ENCODE measurements at places on chromosomes 4 and X. TPM values are rescaled to one million over a fixed set of nuclear protein-coding genes. Genes with fewer than 3 reads are reported as not detected.

XK gene
- 1.3 TPM for total RNA-seq

CENPI gene
- 0.66 TPM for total RNA-seq

RIBC1 gene
- 2.5 TPM for total RNA-seq

MAGED1 gene
- total RNA-seq = 104 TPM

CYSLTR1 gene
- 5.5 TPM for total RNA-seq

NAA10 gene
- total RNA-seq = 79.3 TPM

GNRHR gene
- not detected for total RNA-seq

SMIM20 gene
- total RNA-seq = 23.8 TPM

ACOX3 gene
- 21.7 TPM for total RNA-seq

PNMA6F gene
- total RNA-seq = not detected

SPANXC gene
- total RNA-seq = not detected

MAP9 gene
- 20.1 TPM for total RNA-seq

IQSEC2 gene
- 20.9 TPM for total RNA-seq

SSX2B gene
- not detected for total RNA-seq

BMPR1B gene
- total RNA-seq = 4.1 TPM

STBD1 gene
- total RNA-seq = 4.5 TPM

BLTP1 gene
- 74.2 TPM for total RNA-seq

TBC1D19 gene
- total RNA-seq = 19.1 TPM

PPP2R2C gene
- total RNA-seq = 0.82 TPM

VCX3A gene
- total RNA-seq = not detected

TEX13D gene
- total RNA-seq = not detected

IQCM gene
- not detected for total RNA-seq

NAA11 gene
- total RNA-seq = not detected

POU3F4 gene
- total RNA-seq = 1.1 TPM

USP17L28 gene
- not detected for total RNA-seq

CT47B1 gene
- not detected for total RNA-seq

ADH1B gene
- 223 TPM for total RNA-seq

LRCH2 gene
- 2.4 TPM for total RNA-seq

All from kidney (tissue), 22 donors.